ENCODE measurements at places on chromosomes 11 and 22.
A peak's percentile ranks its signal among the peaks of the same experiment; 100 is the strongest.

- DNase-seq = no peak
Observed at GRCh38 chr11:11499300-11499699, 122.5 kb downstream of the GALNT18 start.

DNA sequence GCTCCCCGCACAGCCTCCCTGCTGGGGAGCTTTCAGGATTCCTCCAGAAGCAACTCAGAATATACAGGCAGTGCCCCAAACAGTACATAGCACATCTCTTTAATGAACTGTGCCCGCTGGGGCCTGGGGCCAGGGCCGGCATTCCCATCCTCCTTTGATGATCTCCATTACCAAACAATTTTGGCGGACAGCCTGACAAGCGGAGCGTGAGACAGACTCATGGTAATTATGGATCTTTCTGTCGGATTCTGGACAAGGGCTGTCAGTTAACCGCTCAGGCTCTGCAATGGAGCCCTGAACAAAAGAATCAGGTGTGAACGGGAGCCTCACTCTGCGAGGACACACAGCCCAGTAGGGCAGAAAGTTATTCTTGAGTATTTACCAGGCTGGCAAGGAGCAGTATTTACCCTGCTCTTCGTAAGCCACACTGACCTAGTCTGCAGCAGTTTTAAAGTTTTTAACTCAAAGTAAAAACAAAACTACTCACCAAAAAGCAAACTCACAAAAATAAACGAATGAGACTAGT, 174.0 kb downstream of the TBC1D22A start:
- DNase-seq = peak; percentile 38

GRCh38 chr11:28420099-28420498, 311.9 kb downstream of the METTL15 start:
- no peak for DNase-seq

DNA sequence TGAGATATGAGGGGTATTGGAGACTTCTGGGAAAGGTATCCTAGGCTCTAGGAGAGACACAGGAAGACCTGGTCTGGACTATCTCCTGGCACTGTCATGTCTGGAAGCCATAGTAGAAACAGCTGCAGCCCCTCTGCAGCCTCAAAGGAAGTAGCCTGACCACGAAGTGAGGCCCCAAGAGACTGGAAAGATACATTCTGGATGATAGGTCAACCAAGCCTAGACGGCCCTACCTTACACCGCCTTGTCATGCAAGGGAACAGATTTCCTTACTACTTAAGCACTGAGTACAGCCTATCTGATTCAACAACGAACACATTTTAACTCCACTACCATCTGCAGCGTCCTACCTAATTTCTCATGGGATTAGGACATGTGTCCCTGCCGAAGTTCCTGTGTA, 31.1 kb downstream of the UQCR10 start:
- DNase-seq = no peak

DNA sequence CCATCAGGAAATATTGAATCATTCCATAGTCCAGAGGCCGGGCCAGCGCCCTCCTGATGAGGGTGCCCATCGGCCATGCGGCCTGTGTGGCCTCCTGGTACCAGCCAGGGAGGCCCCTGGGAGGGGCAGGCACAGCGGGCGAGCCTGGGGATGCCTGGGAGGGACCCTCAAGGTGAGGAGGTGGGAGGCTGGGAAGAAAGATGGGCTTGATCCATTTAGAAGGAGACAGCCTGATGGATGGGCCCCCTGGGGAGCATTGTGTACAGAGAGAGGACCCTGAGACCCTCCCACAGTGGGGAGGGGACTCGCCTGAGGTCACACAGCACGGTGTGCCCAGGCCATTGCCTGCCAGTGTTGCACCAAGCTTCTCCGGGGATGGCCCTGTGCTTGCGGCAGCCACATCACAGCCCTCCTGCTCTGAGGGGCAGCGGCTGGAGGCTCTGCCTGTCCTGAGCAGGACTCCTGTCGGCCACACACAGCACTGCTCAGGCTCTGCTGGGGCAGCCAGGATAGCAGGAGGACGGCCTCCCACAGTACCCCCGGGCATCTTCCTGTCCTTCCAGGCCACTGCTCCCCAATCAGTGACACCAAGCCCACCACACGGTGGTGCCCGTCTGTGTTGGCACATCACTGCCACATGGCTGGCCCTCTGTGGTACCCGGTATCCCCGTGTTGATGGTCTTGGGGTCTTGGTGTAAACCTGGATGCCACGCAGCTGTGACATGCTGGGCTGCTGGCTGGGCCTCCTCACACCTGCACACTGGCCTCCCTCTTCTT, 290.0 kb downstream of the TBC1D22A start:
- DNase-seq = no peak

DNA sequence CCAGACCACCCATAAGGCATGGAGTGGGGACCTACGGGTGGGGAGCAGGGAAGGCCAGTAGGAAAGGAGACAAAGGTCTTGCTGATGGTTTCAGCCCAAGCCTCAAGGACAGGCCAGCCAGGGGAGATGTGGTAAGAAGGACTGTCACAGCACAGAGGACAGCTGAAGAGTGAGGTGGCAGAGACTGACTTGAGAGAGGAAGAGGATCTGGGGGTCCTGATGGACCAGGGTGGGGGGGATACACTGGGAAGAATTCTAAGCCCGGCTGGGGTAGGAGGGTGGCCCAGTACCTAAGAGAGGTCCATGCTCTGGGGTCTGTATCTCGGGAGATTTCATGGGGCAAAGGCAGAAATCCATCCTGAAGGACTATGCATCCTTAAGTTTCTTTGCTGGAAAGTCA, 66.1 kb upstream of the THY1 start:
- no peak for DNase-seq

GRCh38 chr11:131688048-131688693, 317.8 kb downstream of the NTM start:
- peak; percentile 78 for DNase-seq

GRCh38 chr11:121927789-121928188, 188.2 kb downstream of the BLID start:
- DNase-seq = no peak

- DNase-seq = no peak
Observed at GRCh38 chr22:25548866-25549464, 15.5 kb upstream of the GRK3 start.

DNA sequence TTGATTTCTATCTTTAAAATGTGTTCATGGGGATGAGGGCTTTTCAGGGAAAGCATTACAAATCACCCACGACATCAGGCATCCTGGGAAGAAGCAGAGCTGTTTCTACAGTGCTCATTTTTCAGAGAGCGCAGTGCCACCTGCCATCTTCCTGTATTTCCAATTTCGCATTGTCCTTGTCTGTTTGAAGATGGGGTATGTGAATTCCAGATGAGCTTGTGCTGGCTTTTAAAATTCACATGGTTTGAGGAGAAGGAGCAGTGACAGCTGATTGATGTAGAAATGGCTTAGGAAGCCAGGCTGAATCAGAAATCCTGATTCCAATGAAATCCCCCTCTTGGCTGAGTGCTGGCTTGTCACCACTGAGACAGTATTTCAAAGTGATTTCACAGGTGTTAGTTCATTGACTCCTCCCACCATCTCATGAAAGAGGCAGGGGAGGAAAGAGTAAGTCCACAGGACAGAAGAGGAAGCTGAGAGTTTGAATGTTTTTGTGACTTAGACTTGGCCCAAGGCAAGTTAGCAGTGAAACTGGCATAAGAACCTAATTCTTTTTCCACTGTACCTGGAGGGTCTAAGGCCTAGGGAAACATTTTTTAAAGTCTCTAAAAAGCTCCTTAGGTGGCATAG, 344.6 kb upstream of the C11orf87 start:
- DNase-seq = no peak

GRCh38 chr22:27638329-27639233, 163.0 kb downstream of the MN1 start:
- DNase-seq = no peak

GRCh38 chr11:75719340-75720239, 2.0 kb downstream of the MOGAT2 start:
- no peak for DNase-seq

- DNase-seq = peak; percentile 46
Observed at GRCh38 chr11:33920838-33921613, 29.1 kb upstream of the LMO2 start.

GRCh38 chr22:18001040-18001893, 23.1 kb downstream of the MICAL3 start:
- DNase-seq = peak; percentile 99

GRCh38 chr11:125295931-125296330, 131.4 kb downstream of the PKNOX2 start:
- DNase-seq = no peak

GRCh38 chr11:119615003-119615881, 113.8 kb downstream of the NECTIN1 start:
- peak; percentile 75 for DNase-seq

DNA sequence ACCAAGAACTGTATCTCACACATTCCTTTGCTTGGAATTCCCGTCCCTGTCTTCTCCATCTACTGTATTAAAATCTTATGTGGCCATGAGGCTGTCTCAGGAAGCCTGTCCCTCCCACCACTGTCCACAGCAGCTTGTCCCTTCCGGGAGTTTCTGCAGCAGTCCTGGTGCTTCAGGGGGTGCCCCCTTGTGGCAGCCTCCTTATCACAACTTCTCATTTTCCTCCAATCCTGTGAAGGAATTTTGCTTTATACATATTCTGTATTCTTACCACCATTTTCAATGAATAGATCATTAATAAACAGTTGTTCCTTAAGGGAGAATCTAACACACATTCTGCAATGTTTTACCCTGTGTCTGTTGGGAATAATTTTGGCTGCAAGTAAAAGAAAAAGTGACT, 220.4 kb upstream of the RAG2 start:
- DNase-seq = peak; percentile 62

DNA sequence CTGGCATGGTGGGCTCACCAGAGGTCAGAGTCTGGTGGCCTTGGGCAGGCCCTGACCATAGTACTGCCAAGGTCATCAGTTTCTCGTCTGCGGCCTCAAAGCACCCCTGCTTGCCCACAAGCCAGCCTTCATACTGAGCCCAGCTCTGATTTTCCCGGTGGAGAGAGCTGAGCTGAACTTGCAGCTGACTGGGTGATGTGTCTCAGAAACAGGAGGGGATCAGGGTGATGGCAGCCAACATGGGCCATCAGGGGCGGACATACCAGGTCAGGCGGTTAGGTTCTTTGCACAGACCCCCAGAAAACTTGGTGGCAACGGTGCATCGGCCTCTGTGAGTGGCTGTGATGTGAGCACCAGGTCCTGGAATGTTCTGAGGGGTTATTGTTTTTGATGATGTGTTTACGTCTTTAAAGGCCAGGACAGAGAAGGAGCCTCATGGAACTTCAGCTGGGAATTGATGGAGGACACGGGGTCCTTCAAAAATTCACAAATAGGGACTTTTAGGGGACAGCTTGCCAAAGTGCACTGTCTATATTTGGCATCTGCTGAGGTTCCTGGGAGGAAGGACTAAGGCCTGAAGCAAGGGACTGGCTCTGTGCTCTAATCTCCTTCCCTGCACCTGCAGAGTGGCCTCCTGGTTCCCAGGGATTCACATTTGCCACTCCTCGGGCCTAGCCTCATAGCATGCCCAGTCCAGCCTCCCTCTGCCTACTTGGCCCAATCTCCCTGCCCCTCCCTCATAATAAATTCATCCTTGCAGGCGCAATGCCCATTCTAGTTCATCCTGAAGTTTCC, 131.2 kb downstream of the OSBP2 start:
- no peak for DNase-seq

- DNase-seq = no peak
Observed at GRCh38 chr11:121566279-121567168, 113.8 kb upstream of the SORL1-AS1 start.

DNA sequence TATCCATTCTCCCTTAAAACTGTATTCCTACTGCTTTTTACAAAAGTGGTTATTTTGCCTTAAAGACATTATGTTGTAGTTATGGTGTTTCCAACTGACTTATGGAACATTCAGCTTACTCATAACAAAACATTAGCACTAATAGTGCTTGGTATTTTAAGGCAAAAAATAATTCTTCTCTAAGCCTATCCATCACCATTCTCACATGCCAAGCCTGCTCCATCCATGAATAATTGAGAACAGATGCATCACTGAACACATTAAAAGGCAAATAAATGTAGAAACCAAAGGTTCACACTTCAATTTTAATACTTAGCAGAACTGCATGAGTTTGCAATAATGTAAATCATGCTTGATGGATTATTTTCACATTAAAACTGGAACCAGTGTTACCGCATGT, 42.3 kb upstream of the DDI1 start:
- DNase-seq = peak; percentile 24

DNA sequence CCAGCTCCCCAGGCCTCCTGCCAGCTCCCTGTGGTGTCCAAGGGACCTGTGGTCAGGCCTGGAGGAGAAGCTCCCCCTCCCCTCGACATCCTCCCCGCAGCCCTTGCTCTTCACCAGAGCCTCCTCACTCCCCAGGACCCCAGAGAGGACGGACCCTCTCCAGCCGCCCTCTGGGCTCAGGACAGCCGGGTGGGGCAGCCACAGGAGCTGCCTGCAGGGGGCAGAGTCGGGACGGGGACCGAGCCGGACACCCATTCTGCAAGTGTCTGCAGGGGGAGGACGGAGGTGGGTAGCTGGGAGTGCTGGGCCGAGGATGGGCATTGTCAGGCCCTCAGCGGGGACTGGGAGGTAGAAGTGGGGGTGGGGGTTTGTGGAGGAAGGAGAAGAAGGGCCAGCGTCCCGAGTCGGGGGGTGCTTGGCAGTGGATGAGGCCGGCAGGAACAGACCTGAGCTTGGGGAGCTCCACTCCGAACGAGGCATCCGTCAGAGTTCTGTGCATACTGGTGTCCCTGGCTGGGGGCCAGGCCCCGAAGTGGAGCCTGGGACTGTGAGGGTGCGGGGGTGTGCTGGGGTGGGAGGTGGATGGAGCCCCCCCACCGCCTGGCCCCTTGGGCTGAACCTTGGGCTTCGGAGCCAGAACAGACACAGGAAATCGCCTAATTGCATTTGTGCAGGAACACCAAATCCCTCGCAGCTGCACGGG, 15.2 kb downstream of the PRR33 start:
- peak; percentile 31 for DNase-seq

GRCh38 chr11:69131121-69131566, 24.6 kb upstream of the SMIM38 start:
- peak; percentile 73 for DNase-seq

DNA sequence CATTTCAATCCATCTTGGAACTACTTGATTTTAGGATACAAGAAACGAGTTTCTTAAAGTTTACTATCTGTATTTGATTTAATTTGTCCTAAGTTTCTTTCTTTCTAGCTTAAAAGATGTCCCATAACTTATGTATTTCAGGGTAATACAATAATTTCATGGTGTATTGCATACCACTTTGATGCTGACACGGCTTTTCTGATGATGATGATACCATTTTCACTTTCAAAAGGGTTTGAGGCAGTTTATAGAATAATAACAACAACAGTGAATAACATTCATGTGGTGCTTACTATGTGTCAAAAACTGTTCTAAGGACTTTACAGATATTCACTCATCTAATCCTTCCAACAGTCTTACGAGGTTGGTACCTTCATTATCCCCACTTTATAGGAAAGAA, 33.2 kb upstream of the POU2AF1 start:
- DNase-seq = no peak

GRCh38 chr11:316891-317301, 3.1 kb downstream of the IFITM1 start:
- DNase-seq = no peak

- DNase-seq = no peak
Observed at GRCh38 chr22:30733181-30733631, 38.5 kb downstream of the OSBP2 start.

DNA sequence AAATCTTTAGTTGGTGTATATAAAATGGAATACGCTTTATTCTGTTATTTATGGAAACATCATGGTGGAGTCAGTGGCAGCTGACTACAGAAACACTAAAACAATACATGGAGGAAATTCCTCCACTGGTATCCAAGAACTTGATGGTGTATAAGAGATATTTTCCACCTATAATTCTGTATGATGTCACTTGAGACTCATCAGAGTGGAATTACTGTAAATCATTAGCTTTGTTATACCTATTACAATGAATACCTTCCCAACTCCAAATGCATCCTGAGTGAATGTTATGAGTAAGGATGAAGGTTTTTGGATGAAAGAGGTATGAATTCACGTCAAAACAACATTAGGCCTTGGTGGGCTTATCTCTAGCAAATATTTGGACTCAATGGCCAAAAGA, 258.5 kb upstream of the SORL1-AS1 start:
- DNase-seq = no peak
